ENCODE measurements at places on chromosomes 6 and 20.

- no peak for DNase-seq
Observed at GRCh38 chr6:78670156-78670555, 197.2 kb upstream of the IRAK1BP1 start.

GRCh38 chr6:45572833-45573232 is 195.1 kb upstream of the SUPT3H start:
- DNase-seq, result no peak

- DNase-seq, result no peak
Observed at GRCh38 chr6:73024598-73024997, 200.7 kb downstream of the KHDC1L start.

DNA sequence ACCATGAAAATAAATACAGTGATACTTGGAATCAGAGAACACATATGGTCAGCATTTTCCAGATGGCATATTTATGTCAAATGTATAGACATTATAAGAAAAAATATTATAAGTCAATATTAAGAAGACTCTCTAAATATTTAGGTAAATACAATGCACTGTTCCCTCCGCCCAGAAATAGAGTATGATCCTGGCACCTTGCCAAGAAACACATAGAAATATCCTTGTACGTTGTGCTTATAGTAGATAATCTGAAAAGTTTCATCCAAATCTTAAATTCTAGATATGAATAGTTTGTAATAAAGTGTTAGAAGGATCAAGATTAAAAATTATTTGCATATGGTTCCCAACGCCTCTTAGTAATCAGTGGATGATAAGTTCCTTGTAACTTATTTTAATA is 645.8 kb upstream of the GJE1 start:
- no peak for DNase-seq

GRCh38 chr6:88669475-88669874 is 293.9 kb downstream of the RNGTT start:
- DNase-seq, result no peak

All from H1 (cell line).